ENCODE measurements at places on chromosomes 5 and 9. TPM values are rescaled to one million over a fixed set of nuclear protein-coding genes. Genes with fewer than 3 reads are reported as not detected.

FBP2 gene
- not detected for polyA plus RNA-seq

PCDHB10 gene
- polyA plus RNA-seq, result not detected

IL9 gene
- polyA plus RNA-seq, result not detected

ABCA1 gene
- polyA plus RNA-seq, result 8.4 TPM

ASTN2 gene
- not detected for polyA plus RNA-seq

FAXDC2 gene
- 0.60 TPM for polyA plus RNA-seq

FBXL17 gene
- polyA plus RNA-seq, result 13.6 TPM

FABP6 gene
- not detected for polyA plus RNA-seq

TNFSF8 gene
- 6.2 TPM for polyA plus RNA-seq

STK10 gene
- 12.2 TPM for polyA plus RNA-seq

NMUR2 gene
- not detected for polyA plus RNA-seq
